A549 treated with CpdA at 1 μM for 4 hours (cell line): ENCODE measurements at places on chromosomes 3 and 15. TPM values are rescaled to one million over a fixed set of nuclear protein-coding genes. Genes with fewer than 3 reads are reported as not detected.

DNASE1L3 gene
- 0.09 to 0.30 TPM (median 0.16 TPM) in 3 of 5 replicates, not detected in the others for total RNA-seq

PSTPIP1 gene
- total RNA-seq: not detected in 5 replicates

GOLGA8J gene
- total RNA-seq: 0.09 TPM in 1 of 5 replicates, not detected in the others

GOLGA8T gene
- 0.90 to 1.6 TPM (median 1.4 TPM) in 5 replicates for total RNA-seq

GLDN gene
- not detected in 5 replicates for total RNA-seq

GRAMD2A gene
- not detected in 5 replicates for total RNA-seq

SIDT1 gene
- total RNA-seq: 0.37 to 0.56 TPM (median 0.46 TPM) in 5 replicates

NEIL1 gene
- total RNA-seq: 1.9 to 3.5 TPM (median 2.2 TPM) in 5 replicates

SPATA12 gene
- total RNA-seq: 0.44 to 0.59 TPM (median 0.47 TPM) in 5 replicates

CNOT10 gene
- total RNA-seq: 27.1 to 32.4 TPM (median 29.2 TPM) in 5 replicates

FETUB gene
- total RNA-seq: 0.05 to 0.13 TPM in 2 of 5 replicates, not detected in the others

CNTN3 gene
- total RNA-seq: not detected in 5 replicates

FGD5 gene
- 0.05 TPM in 1 of 5 replicates, not detected in the others for total RNA-seq

GRAMD1C gene
- total RNA-seq: 0.33 to 1.0 TPM (median 0.59 TPM) in 5 replicates
